D721Med (cell line): ENCODE measurements at places on chromosomes 11 and 22.

DNA sequence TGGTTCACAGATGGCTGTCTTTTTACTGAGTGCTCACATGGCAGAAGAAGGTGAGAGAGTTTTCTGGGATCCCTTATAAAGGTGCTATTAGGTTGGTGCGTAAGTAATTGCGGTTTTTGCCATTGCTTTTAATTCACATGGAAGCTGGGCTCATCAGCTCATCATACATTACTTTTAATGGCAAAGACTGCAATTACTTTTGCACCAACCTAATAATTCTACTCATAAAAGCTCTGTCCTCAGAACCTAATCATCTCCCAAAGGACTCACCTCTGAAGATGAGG is 23.0 kb downstream of the RCN1 start:
- DNase-seq = no peak

GRCh38 chr22:49078076-49078710 is 749.5 kb downstream of the BRD1 start:
- DNase-seq = no peak

DNA sequence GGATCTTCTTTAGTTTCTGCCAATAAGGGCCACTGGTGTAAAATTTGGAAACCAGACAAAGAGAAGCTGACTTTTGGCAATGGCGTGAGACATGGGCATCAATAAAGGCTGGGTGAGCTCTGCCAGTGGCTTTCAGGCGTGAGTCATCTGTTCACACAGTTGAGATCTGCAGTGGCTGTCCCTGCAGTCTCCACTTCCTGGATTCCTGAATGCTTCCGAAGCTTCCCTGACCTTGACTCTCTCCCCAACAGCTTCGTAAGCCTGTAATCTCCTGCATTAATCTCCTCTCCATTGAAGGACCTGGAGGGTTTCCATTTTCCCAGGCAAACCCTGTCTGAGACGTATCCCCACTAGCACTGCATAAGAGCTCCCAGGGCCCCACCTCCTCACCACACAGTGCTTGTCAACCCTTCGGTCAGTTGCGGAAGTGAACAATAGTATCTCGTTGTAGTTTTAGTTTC is 574.7 kb downstream of the TBC1D22A start:
- peak; percentile 23 for DNase-seq

DNA sequence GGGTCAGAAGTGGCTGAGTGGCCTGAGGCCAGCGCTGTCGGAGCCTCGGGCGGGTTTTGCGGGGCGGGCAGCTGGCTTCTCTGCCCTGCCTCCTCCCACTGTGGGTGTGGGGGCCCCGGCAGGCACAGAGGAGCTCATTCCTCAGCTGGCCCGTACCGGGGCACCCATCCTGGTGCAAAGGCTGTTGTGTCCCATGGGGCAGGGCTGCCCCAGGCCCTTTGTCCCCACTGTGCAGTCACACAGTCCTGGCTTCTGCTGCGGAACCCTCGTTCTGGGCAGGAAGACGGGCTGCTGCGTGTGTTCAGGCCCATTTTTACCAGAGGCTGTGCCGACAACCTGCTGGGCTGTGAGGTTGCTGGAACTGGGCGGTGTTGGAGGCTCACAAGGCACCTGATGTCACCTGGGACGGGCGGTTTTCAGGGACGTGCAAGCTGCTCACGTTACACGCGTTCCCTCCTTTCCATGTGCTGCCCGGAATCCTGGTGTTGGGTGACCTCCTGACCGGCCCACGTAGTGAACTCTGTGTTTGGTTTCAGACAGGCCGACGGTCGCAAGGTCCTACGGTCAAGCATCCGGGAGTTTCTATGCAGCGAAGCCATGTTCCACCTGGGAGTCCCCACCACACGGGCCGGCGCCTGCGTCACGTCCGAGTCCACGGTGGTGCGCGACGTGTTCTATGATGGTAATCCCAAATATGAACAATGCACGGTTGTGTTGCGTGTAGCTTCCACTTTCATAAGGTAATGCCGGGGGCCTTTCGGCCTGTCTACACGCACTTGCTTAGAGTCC is 5.2 kb downstream of the SELENOO start:
- no peak for DNase-seq
